ENCODE measurements at places on chromosomes 5 and 9.

DNA sequence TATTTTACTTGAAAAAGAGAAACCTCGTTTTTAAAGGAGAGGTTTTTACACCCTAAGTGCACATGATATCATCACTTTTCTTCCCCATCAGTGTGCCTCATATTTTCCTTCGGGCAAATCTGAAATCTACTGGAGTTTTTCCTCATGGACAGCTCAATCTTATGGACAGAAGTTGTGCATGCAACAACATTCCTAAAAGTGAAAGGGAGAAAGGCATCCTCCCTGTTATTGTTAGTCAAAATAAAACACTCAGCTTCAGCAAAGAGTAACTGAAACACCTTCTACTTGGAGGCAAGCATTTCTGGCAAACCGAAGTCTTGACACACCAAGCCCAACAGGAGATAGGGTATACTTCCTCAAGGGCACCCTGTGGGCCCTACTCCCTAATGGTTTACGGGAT, 217.9 kb downstream of the BNC2 start:
- DNase-seq: no peak

DNA sequence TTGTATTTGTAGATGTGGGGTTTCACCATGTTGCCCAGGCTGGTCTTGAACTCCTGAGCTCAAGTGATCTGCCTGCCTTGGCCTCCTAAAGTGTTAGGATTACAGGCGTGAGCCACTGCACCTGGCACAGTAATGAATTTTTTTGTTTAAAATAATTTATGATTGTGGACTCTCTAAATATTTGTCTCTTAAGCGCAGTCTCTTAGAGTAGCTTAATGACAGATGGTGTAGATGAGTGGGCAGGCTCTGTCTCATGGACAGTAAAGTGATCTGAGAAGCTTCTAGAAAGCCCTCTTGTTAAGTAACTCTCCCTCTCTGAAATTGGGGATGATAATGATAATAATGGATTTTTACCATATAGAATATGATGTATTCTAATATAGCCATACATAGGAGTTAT, 47.5 kb upstream of the KIAA1958 start:
- no peak for DNase-seq

- no peak for DNase-seq
Measured at GRCh38 chr9:86924206-86924605, 23.1 kb downstream of the GAS1 start.

DNA sequence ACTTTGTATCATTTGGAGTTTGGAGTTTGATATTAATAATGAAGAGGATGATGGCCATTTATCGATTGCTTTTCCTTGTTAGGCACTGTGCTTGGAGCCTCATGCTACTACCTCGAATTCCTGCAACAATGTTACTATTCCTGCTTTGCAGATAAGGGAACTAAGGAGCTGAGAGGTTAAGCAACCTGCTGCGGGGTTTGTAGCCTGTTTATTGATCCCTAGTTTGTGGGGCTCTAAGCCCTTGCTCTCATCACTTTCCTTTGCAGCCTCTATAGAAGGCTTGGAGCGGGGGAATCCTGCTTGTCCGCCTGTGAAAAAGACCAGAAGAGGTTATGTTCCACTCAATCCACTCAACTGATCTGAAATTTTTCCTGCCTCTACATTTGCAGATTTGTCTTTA, 15.8 kb downstream of the ARHGEF28 start:
- DNase-seq: no peak

- DNase-seq: no peak
Measured at GRCh38 chr5:72046106-72046505, 61.2 kb upstream of the MAP1B start.

All from BJ (cell line).